ENCODE measurements at places on chromosomes 11 and 22.
A peak's percentile ranks its signal among the peaks of the same experiment; 100 is the strongest.

DNA sequence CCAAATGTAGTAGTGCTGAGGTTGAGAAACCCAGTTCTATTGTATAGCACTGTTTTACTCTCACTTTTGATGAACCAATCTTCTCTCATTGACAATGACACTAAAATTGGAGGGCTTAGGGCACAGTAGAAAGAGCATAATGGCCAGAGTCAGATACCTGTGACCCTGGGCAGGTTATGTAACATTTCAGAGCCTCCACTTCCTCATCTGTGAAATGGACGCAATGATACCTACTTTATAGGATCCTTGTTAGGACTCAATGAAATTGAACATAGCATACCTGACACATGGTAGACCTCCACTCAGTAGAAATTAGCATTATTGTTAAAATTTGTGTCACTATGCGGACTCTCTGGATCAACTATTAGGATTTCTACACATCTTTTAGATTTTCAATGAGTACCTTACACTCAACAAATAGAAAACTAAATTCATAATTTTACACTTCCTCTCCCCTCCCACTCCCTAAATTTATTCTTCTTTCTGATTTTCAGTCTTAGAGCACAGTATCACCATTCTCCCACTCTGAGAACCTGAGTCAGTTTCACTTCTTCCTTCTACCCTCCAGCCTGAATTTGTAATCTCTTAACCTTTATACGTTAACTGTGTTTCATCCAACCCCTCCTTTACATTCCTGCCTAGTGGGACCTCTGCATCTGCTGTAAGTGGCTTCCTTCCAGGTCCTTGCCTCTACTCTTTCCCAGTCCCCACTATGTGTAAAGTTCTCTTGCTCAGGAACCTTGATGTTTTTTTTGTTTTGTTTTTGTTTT lies 78.3 kb downstream of the MICAL2 start:
- no peak for DNase-seq

DNA sequence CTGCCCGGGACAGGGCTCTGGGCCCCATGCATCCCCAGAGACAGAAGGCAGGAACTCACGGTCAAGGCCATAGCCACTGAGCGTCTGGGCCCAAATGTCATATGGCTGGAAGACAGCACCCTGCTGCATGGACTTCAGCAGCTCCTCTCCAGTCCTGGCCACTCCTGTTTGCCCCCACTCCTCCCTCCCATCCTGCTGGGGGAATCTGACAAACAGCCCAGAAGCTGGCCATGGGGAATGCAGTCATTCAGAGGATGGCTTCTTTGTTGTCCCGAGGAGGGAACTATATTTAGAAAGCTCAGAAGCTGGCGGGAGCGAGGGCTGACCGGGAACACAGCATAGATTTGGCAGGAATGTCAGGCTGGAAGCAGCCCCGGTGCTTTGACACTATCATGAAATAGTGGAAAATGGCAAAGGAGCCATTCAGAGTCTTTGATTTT lies 35.0 kb downstream of the DKK3 start:
- DNase-seq = no peak

DNA sequence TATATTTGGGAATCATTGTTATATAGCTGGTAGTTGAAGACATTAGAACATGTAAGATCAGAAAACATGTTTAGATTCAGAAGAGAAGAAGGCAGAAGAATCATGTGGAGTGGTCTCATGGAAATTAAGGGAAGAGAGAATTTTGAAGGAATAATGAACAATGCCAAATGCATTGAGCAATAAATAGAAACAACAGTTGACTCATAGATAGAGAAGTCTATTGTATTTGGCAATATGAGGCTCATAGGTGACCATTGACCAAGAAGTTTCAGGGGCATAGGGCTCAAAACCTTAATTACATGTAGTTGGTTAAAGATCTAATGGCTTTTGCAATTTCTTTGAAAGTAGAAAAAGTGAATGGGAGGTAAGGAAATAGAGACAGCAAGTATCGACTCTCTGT lies 123.9 kb downstream of the PAX6 start:
- no peak for DNase-seq

DNA sequence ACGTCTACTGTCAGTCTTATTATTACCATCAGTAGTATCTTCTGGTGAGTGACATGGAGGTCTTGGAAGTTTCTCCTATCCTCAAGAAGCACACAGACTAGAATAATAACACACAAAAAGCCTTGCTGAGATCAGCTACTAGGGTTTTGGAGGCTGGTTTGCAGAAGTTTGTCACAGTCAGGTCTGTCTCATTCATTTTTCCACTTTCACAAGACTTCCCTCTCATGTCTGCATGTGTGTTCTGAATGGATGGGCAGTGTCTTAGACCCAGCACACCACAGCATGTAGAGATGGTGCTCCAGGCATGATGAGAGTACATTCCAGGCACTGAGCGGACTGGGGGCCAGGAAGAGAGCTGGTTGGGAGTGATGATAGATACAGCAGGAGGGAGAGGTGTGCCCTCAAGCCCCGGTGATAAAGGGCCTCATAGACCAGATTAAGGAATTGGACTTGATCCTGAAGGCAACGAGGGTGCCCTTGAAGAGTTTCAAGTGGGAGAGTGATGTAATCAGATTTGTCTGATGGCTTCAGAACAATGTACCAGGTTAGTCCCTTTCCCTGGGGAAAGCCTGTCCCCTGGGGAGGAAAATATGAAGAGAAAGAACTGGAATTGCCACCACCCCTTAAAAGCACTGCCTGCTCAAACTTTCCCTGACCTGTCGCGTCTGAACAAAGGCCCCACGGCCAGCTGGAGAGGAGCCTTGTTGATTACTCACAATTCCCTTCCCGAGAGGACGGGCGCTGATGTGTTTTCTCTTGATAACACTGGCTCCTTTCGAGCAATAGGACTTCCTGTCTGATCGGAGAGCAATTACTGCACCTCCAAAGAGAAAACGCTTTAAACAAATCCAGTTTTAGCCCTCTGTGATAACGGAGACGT lies 45.1 kb upstream of the LMO2 start:
- DNase-seq = no peak

- DNase-seq = no peak
These were observed 1.1 kb downstream of the FAU start for GRCh38 chr11:65120831-65121230.

- DNase-seq = no peak
These were observed 20.4 kb upstream of the SCUBE1 start for GRCh38 chr22:43363315-43364168.

DNA sequence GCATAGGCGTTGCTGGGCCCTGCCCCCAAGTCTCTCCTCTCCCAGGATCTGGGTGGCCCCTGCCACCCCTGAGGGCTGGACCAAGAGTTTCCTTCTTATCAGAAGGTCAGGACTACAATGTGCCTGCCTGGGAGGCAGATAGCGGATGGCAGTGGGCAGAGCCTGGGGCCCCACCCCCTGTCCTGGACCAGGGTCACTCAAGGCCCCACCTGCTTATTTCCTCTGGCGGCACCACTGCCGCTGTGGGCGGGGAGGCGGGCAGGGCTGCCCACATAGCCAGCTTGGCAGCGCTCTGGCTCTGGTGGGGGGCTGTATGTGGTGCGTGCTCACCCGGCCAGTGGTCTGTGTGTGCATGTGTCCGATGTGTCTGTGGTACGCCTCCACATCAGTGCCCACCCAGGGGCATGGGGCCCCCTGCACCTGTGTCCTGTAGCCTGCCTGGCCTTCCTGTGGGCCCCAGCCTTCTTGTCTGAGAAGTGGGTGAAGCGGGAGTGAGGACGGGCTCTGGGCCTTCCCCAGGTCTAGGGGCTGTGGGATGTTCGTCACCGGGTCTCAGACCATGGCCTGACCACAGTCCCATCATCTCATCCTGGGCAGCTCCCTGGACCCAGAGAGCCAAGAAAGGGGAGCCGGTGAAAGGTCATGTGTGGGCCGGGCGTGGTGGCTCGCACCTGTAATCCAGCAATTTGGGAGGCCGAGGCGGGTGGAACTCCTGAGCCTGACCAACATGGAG lies 3.0 kb downstream of the GAS2L1 start:
- DNase-seq = no peak

DNA sequence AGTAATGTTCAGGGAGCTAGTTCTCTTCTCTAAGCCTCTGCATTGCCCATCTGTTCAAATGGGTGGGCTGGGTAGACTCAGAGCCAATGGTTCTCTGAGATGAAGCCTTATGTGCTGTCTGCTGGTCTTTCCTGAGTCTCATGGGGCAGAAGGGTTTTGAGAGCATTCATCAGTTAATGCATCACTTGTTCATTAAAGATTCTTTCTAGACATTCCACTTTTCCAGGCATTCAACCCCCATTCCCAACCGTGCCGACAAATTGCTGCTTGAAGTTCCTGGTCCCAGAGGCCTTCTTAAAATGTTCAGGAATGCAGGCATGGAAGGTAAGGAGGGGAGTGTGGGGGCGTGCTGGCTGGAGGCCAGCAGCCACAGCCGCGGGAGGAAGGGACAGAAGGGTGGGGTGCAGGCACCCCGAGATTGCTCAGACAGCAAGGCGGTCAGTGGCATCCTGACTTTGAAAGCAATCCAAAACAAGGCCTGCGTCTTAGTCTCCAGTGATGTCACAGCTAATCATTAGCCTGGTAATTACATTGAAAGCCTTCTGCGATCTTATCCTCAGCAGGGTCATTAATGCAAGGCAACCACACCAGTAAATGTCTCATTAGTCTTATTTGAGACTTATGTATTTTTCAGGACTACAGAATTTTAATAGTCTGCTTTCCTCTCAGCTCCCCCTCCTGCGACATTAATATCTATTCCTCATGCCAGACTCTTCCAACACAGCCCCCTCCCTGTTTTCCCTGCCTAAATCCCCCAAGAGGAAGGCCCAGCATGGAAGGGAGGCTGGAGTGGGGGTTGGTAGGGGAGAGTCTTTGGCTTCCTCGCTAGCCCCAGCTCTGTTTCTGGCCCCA lies 328.8 kb downstream of the MIAT start:
- peak; percentile 75 for DNase-seq

DNA sequence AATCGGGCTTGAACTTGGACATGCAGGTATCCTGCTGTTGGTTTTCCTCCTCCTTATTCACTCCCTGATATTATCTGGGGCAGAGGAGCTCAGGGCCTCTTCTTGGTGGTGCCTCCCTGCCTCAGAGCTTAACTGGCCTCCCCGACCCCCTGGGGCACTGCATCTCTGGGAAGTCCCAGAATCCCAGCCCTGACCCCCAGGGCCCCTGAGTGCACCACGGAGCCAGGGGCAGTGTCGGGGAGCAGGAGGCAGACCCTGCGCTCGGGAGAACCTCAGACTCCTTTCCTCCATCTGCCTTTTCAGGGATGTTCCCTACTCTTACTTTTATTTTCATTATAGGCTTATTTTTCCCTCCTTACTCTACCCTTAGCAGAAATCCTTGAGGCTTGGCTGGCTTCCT lies 537.0 kb downstream of the BRD1 start:
- no peak for DNase-seq

- peak; percentile 80 for DNase-seq
These were observed 35.9 kb upstream of the HORMAD2 start for GRCh38 chr22:30044369-30044768.

DNA sequence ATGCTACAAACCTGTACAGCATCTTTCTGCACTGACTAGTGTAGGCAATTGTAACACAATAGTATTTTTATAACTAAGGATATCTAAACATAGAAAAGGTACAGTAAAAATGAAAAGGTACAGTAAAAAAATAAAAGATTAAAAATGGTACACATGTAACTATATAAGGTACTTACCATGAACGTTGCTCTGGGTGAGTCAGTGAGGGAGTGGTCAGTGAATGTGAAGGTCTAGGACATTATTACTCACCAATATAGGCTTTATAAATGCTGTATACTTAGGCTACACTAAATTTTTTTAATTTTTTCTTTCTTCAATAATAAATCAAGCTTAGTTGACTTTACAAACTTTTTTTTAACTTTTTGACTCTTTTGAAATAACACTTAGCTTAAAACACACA lies 59.9 kb downstream of the EIF3M start:
- DNase-seq = no peak

DNA sequence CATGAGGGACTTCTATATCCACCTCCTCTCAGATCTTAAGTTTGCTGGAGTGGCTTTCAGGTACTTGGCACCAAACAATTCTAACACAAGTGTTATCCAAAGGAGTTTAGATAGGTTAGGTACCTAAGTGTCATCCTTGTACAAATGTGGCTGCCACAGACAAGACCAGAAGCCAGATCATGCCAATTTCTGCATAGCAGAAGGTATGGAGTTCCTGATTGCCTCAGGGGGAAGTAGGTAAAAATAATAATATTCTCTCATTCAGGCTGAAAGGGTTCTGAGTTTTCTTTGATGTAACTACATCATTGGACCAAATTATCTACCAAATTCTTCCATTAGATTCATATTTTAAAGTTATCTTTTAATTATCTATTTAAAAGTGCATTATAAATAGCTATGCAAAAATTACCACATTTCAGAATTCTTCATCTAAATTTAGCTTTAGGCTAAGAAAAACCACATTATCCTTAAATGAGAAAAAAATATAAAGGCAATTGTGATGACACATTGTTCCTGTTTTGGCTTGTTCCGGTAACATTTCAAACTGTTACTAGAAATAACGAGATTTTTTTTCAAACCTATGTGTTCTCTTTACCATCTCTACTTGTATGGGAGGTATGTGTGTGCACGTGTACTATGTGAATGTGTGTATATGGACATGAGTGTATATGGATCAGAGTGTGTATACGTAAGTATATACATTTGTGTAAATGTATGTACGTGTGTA lies 66.2 kb upstream of the POU2AF2 start:
- no peak for DNase-seq

GRCh38 chr11:76626921-76627401 lies 43.6 kb downstream of the LRRC32 start:
- no peak for DNase-seq

GRCh38 chr11:5007561-5007960 lies 12.9 kb downstream of the OR51L1 start:
- no peak for DNase-seq

GRCh38 chr22:36233796-36234195 lies 5.5 kb downstream of the APOL2 start:
- DNase-seq = no peak

- DNase-seq = no peak
These were observed 677 bp downstream of the DYNC2H1 start for GRCh38 chr11:103109818-103110388.

DNA sequence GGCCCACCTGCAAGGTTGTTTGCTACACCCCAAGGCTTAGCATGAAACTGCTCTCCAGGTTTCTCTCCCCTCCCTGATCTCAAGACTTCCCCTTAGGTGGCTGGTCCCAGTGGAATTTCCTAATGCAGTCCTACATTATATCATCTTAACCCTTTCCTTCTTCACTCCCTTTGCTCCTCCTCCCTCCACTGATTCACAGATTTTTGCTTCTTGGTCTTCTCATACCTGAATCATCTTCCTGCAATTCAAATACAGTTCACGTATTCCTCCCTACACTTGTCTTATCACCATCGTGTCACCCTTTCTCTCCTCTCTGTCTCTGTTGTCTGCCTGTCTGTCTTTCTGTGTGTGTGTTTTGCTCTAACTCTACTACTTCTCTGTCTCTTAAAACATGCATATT lies 17.0 kb downstream of the MMP10 start:
- no peak for DNase-seq

- peak; percentile 66 for DNase-seq
These were observed 41.5 kb upstream of the HSPA8 start for GRCh38 chr11:123103326-123103980.

GRCh38 chr22:26477341-26477731 lies 6.2 kb downstream of the HPS4 start:
- DNase-seq = no peak
